ENCODE measurements at places on chromosomes 7 and 10.

- no peak for DNase-seq
Measured at GRCh38 chr7:42020061-42020460, 216.9 kb downstream of the GLI3 start.

GRCh38 chr7:78115876-78116275 is 317.3 kb downstream of the PHTF2 start:
- no peak for DNase-seq

- no peak for DNase-seq
Measured at GRCh38 chr7:2513702-2514101, 5.9 kb upstream of the LFNG start.

DNA sequence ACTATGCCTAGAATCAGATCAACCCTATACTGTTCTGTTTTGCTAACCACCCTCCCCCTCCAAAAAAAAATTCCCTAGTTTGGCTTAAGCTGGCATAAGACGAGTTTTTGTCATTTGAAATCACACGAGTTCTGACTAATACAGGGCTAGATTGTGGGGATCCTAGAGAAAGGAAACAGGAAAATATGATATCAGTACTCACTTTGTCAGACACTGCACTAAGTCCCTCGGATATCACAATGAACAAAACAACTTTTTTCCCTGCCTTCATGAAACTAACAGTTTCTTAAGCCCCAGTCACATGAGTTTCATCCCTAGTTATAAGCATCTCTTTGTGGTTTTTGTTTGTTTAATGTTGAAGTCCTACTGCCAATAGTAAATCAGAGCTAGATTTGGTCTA is 118.5 kb downstream of the ITGB8 start:
- no peak for DNase-seq

DNA sequence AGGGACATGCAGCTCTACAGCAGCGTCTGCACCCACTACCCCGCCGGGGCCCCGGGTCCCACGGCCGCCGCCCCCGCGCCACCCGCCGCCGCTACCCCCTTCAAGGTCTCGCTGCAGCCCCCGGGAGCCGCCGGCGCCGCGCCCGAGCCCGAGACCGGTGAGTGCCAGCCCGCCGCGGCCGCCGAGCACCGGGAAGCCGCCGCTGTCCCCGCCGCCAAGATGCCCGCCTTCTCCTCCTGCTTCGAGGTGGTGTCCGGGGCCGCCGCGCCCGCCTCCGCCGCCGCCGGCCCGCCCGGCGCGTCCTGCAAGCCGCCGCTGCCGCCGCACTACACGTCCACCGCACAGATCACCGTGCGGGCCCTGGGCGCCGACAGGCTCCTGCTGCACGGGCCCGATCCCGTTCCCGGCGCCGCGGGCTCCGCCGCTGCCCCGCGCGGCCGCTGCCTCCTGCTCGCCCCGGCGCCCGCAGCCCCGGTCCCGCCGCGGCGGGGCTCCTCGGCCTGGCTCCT is 631 bp downstream of the OTUD1 start:
- DNase-seq = no peak

GRCh38 chr7:7331523-7331922 is 149.2 kb downstream of the C1GALT1 start:
- no peak for DNase-seq

DNA sequence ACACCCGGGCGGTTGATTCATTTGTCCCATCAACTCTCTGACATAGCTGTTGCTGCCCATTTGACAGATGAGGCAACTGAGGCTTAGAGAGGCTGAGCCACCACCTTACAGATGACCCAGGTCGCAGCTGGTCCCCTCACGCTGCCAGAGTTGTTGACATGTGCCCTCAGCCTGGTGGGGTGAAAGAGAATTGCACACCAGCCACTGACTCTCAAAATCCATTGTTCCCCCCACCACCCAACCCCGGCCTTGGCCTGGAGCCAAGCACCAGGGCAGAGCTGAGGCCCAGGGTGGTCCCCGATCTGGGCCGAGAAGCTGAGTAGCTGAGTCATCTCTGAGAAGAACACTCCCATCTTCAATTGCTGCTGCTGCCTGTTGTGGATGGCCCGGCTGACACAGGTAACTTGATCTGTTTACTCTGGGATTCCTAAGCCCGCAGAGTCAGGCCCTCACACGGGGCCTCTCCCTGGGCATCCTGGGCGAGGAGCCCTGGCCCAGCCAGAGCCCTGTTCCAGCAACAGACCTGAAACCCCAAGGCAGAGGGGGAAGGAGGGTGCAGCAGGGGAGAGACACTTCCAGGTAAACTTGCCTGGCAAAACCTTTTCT is 27.5 kb downstream of the PVRIG start:
- no peak for DNase-seq

DNA sequence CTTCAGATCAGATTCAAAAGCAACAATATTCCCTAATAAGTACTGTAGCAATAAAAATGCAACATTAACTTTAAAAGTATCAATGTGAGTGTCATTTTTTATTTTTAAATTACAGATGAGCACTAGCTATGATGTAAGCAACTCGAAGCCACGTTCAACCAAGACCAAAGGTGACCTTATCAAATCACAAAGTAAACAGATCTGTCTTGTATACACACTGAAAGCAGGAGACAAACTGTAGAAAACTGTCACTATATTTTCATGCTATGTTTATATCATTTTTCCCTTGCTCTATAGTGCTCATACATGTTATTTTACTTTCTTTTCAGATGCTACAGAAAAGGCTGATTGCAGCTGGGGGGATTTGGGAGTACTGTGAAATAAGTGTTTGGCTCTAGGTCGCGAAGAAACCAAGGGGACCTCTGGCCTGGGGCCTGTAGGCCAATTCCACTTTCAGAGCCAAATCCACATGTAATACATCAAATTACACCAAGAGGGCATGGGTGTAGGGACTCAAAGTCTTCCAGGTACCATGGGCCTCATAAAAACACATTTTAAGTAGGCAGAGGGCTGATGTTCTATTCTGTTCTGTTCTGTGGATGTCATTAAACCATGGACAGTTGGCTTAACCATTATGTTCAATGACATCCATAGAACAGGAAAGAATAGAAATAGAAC is 245.2 kb downstream of the SFMBT2 start:
- DNase-seq = no peak

DNA sequence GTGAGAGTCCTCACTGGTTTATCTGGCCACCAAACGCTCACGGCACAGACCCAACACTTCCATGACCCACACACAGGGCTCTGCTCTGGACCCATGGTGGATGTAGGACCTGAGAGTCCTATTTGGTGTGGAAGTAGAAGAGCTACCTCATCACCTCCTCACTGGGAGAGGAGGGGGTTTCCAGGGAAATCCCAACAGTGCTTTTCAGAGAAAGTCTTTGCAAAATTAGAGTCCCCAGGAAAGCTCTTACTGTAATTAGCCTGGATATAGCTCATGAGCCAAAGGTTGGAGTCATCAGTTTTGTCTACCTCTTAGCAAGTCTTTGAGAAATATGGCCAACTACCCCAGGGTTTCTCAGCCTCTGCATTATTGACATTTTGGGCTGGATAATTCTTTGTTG is 34.7 kb upstream of the TARP start:
- DNase-seq = no peak

- no peak for DNase-seq
Measured at GRCh38 chr7:148391591-148391990, 199.0 kb upstream of the C7orf33 start.

DNA sequence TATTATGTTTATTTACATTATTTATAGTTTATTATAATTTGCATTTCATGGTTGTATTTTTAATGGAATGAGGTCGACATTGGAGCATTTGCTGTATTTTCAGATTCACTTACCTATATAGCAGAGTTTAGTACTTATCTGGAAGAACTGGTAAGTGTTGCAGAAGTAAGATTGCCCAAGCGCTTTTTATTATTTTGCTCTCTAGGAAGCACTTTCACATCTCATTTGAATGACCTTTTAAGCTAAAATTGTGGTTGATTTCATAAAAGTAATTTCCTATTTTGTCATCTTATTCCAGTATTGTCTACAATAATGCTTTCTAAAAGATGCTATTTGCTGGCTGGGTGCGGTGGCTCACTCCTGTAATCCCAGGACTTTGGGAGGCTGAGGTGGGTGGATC is 28.6 kb downstream of the SEC61A2 start:
- no peak for DNase-seq

- no peak for DNase-seq
Measured at GRCh38 chr7:45524445-45524844, 49.7 kb upstream of the ADCY1 start.

DNA sequence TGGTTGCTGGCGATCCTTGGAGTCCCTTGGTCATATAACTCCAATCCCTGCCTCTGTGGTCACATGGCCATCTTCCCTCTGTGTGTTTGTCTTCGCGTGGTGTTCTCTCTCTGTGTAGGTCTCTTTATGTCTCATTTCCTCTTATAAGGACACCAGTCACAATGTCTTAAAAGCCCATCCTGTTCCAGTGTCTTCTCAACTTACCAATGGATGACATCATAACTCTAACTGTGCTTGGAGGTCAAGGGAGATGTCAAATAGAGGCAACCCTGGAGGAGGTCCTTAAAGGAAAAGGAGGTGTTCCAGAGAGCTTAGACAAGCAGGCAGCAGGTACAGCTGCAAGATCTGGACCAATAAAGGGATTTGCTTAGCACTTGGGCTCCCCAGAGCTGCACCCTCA is 143.0 kb downstream of the BUB3 start:
- no peak for DNase-seq

GRCh38 chr7:28163949-28164348 is 16.6 kb downstream of the JAZF1 start:
- no peak for DNase-seq

DNA sequence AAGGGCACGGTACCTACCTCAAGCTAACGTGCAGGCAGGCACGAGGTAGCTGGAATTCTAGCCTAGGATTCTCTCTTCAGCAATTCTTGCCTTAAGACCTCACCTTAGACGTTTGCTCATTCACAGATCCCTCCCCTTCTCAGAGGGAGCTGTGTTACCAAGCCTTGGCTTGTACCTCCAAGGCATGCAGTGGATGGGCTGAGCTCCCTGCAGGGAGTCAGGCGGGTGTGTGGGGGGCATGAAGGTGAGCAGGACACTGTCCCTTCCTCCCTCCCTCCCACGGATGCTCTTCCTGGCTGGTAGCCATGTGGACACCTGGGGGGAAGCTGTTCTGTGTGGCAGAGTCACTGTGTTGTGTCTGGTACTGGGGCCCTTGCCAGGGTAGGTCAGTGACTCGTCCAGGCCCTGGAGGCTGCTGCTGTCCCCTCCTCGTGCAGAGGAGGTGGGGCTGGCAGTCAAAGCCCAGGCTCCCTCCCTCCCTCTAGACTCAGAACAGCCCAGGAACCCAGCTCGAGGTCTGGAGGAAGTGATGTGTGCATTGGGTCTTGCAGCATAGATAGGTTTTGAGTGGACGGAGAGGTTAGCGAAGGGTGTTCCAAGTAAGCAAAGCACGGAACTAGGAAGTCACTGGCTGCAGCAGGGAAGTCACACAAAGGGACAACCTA is 222.2 kb upstream of the SH2B2 start:
- DNase-seq = no peak

GRCh38 chr10:38027986-38028385 is 17.5 kb downstream of the ZNF33A start:
- no peak for DNase-seq

- no peak for DNase-seq
Measured at GRCh38 chr10:86362586-86363183, 3.9 kb downstream of the GRID1 start.

DNA sequence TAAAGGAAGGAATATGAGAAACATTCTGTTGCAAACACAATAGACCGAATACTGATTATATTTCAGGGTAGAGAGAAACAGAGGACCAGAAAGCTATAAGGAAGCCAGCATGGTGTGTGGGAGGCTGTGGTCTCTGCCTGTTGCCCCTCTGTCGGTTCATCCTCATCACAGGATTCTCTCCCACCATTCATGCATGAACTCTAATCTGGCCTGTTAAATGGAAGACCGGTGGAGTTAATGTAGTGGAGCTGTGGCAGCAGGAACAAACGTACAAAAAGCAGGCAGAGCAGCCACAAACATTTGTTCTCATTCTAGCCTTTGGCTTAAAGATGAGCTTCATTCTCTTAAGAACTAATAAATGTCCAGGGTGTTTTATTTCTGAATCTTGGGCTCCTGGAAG is 902.4 kb downstream of the LRMDA start:
- no peak for DNase-seq

DNA sequence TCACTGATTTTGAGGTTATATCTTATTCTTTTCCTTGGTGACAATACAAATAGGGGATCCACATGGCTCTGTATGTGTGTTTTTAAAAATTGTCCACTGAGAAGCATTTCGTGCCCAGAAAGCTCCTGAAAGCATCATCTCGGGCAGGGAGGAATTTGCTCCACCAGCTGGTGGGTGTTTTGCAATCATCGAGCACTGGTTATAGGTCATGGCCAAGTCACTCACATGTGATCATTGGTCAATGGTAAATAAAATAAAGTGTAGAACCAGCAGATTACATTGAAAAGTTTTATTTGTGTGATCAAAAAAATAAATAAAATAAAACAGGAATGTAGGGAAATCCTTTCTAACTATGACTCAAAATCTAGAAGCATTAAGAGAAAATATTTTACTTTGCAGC is 23.0 kb upstream of the SNX13 start:
- no peak for DNase-seq

DNA sequence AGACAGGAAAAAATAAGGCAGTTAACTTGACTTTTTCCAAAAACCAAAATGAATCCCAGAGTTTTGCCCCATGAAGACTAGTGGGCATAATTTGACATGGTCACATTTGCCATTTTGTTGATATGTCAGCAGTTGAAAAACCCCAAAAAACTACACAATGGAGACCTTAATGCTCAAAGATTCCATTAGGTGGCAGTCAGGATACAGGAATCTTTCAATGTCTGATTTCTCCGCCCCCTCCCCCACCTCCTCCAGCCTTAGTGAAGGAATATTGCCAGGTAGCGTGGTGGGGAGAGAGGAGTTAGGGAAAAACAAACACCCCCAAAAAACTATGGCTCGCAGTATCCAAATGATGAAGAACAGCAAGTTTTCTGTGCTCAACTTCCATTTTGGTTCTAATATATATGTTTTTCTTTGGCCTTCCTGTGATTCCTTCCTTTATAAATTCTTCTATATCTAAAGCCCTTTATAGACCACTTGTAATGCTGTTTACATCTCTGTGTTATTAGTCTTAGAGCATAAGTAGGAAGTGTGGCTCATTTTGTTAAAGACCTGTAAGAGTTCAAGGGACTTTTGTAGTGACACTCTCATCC is 6.7 kb upstream of the SMNDC1 start:
- DNase-seq = peak; percentile 57
